ENCODE measurements at places on chromosomes 5 and 9.

- no peak for DNase-seq
Observed at GRCh38 chr5:84715091-84715490, 330.4 kb upstream of the EDIL3 start.

DNA sequence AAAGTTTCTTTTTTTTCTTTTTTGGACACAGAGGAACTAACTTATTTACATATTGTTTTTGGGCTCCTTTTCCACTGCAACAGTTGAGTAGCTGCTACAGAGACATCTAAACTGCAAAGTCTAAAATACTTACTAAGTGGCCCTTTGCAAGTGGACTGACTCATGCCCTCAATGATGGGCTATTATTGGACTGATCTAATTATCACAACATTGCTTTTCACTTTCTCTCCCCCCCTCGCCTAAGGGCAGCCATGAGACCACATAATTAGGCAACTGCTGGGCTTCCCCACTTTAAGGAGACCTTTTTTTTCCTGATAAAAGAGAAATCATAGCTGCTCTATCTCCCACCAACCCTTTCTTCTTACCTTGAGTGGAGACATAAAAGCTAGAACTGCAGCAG is 47.0 kb downstream of the PLK2 start:
- no peak for DNase-seq

DNA sequence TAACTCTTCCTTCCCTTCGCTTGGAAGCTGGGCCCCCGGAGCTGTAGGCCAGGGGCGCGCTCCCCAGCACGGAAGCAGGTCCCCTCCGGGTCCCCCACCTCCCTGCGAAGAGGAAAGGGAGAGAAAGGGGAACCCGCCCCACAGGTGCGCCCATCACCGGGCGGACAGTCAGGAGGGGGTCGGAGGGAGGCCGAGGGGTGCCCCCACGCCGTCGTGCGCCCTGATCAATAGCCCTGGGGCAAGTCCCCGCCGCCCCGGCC is 793 bp downstream of the AGPAT2 start:
- DNase-seq = no peak

- DNase-seq = no peak
Observed at GRCh38 chr9:129720181-129720864, 32.5 kb downstream of the PTGES start.

GRCh38 chr5:137399911-137400310 is 99.2 kb downstream of the SPOCK1 start:
- no peak for DNase-seq

GRCh38 chr5:173663352-173664153 is 47.1 kb upstream of the BOD1 start:
- no peak for DNase-seq

GRCh38 chr5:81268521-81269196 is 32.7 kb upstream of the ZCCHC9 start:
- DNase-seq = no peak

GRCh38 chr9:6630502-6631206 is 14.9 kb downstream of the GLDC start:
- peak; percentile 14 for DNase-seq

GRCh38 chr9:95815961-95816360 is 59.5 kb upstream of the ERCC6L2 start:
- no peak for DNase-seq

DNA sequence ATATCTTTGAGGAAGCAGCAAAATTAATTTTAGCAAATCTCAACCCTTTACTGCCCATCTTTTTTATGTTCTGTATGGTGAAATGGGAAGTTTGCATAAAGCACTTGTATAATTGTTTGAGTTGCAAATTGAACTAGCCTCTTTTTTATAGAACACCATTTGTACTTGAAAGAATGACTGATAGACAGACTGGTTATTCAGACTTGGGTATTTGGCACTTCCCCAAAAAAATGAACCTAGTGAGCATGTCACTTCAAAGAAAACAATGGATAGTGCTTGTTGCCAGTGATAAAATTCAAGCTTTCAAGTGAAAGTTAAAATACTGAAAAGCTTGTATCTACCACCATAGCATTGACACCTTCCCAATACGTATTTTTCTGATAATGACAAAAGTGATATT is 115.8 kb downstream of the ERCC6L2 start:
- no peak for DNase-seq

DNA sequence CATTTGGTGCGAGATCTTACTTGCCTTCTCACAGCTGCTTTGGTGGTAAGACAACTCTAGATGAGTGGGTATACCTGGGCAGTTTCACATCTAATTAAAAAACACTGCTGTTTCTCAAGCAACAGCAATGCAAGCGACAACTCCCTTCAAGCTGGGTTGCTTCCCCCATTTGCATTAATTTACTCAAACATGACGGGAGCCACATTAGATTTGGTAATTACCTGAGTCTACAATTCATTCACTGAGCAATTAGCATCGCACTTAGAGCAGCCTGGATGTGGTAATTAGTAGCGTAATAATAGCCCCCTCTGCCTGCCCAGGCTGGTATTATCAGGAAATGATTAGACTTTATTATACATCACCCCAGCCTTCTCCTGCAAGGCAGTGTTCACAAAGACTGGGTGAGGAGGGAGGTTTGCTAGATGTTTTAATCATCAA is 73.4 kb downstream of the FBXO38 start:
- peak; percentile 5 for DNase-seq

DNA sequence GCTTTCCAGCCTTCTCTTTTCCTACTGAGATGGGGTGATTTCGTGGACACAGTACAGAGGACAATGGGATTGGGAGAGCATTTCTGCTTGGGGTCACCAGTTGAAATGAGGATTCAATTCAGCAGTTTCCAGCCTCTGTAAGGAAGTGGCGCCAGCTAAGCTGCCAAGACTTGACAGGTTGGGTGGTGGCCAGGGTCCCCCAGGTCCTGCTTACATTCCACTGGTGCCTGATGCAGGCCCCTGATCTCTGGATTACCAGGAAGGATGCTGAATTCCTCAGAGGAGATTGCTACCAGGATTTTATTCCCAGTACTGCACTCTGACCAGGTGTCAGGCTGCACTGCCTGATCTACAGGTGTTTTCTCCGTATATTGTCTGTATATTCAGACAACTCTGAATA is 119.7 kb downstream of the PSD2 start:
- DNase-seq = no peak

DNA sequence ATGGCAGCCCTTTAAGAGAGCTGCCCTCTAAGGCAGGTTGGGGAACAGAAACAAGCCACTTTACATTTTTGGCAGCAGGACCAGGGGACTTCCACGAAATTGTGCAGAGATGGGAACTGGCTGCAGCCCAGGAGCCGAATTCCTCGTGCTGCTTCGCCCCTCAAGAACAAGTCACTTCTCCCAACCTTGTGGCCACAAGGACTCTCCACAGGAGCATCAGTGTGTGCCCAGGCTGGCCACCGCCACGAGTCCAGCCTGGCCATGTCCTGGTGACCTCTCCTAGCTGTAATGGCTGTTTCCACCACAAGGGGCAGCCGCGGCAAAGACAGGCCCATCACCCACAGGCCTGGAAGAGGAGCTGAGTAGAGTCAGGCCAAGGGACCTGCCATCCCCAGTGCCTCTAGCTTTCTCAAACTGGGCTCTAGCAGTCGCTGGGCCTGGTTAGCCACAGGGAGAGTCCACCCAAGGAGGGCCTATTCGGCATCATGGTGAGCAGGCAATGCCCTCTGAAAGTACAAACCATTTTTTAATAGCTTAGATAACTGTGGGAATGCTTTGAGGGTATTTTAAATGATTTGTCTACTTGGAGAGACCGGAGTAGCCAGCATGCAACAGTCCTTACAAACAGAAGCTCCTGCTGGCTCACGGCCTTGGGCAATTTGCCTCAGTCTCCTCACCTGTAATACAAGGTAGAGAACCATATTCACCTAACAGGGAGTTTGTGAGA is 129.0 kb downstream of the COL23A1 start:
- no peak for DNase-seq

DNA sequence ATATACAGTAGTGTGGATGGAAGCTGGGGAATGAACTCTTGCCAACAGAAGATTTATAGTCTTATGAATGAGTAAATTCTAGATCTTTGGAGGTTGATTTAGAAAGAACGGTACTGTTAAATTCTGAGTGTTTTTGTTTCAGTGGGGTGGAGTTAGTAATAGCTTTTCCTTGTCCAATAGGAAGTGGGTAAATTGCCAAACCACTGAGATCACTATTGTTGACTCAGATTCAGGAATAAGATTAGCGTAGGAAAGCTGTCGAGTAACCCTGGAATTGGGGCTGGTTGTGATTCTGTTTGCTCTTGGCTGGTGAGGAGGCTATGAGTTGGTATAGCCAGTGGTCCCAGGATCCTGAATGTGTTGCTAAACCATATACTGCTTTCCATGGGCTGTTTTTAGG is 155.6 kb downstream of the ARHGAP26 start:
- no peak for DNase-seq

DNA sequence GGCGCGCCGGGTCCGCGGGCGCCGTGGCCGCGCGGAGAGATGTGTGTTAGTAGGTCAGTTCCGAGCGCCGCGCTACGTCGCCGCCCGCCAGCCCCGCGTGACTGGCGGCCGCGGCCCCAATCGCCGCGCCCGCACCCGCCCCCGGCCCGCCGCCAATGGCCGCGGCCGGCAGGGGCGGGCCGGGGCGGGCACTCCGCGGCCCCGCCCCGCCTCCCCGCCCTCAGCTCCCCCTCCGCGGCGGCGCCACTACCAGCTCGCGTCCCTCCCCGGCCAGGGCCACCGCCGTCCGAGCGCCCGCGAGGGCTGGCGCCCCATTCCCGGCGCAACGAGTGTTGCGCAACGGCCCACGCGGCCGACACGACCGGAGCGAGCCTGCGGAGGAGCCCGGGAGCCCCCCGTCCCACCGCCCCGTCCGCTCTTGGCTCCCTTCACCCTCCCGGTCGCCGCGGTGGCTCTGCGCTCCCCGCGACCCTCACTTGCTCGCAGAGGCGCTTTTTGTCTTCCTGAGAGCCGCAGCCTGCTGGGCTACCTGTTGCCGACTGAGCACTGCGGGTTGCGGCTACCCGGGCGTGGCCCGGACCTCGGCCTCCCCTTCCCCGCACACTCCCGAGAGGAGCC is at the start of gene NFIL3:
Gene NFIL3, minus strand, starts transcription at position 48 of the 618 bp plus-strand sequence. CDS start 13,098 bp downstream, outside the sequence.
- DNase-seq = peak; percentile 55

GRCh38 chr5:147565524-147565923 is 55.7 kb upstream of the DPYSL3 start:
- DNase-seq = no peak

- no peak for DNase-seq
Observed at GRCh38 chr5:10528056-10528816, 35.6 kb upstream of the ANKRD33B start.

GRCh38 chr5:10635867-10636350 is 72.0 kb downstream of the ANKRD33B start:
- DNase-seq = no peak

GRCh38 chr5:74357827-74358226 is 282.7 kb downstream of the ENC1 start:
- no peak for DNase-seq

GRCh38 chr5:117982691-117983090 is 1005.7 kb downstream of the DTWD2 start:
- no peak for DNase-seq

- no peak for DNase-seq
Observed at GRCh38 chr9:84381508-84381907, 41.0 kb upstream of the SLC28A3 start.

GRCh38 chr5:136030956-136031611 is 2.3 kb downstream of the TGFBI start:
- no peak for DNase-seq

DNA sequence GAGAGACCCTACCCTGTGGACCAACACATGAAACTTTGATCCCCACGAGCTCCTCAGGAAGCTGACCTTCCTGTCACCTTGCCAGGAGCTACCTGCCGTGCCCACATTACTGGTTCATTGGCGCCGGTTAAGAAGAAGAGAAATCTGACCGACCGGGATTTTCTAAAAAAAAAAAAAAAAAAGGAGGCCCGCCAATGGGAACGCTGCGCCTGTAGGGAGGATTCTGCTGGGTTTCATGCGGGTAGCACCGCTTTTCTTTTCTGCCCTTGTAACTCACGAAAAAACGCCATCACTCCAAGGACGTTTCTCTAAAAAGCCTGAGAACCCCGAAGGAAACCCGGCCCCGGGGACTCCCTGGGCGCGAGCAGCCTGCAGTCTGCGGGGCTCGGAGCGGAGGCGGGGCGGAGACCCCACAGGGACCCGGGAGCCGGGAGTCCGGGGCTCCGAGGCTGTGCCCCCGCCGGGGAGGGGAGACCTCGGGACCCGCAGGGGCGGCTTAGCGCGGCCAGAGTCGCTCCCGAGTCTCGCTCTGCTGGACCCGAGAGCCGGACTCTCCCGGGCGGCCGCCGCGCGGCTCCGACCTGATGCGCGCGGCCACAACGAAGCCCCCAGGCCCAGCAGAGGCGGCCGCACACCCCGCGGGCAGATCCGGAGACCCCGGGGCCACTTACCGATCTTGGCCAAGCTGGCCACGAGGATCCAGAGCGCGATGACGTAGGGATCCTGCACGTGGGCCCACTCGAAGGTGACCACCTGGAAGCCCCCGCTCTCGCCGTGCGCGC is 617 bp downstream of the SLC9A3 start:
- no peak for DNase-seq

DNA sequence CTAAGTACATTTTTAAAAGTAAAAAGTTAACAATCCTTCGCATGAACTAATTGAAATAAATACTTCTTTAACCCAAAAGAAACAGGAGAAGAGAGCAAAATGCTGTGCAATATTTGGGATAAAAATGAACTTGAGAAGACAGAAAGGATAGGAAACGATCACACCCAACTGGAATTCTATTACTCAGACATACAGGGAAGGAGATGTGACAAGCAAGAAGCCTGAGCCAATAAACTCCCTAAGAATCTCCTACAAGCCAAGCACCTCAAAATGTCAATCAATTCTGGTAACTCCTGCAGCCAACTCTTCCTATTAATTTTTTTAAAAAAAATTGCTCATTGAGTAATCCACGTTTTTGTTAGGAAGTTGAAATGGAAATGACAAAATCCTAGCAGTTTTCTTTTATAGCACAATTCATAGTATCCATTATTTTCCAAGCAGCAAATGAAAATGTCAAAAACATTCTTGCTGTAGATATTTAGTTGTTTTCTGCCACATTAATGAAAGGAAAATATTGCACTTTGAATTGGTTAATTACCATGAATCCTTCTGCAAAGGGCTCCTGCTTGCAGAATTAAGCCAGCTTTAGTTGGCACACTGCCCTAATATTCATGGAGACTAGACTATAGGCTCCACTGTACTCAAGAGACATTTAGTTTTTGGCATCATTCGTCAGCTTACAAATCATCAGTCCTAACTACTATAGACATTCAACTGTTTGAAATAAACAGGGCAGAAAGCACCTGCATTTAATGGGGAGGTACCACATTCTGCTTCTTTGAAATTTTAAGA is 89.0 kb downstream of the RFX3 start:
- DNase-seq = no peak

- no peak for DNase-seq
Observed at GRCh38 chr9:119053070-119053469, 316.2 kb downstream of the BRINP1 start.

GRCh38 chr9:14294659-14295058 is 19.3 kb downstream of the NFIB start:
- DNase-seq = no peak

DNA sequence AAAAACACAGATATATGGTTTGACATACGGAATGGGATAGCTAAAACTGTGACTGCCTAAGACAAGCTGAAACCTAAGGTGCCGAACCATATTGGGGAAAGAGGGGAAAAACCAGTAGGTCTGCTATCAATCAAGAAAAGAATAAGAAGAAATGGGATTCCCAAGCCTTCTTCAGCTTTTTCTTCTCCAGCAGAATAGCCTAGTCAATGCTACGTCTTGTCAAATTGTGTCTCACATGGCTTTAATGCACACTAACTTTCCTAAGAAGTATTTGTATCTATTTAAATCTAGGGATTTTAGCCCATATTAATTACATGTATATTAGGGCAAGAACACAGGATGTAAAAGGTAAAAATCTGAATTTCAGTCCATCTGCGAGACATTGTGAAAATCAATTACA is 797 bp upstream of the FBXO38 start:
- no peak for DNase-seq
